ENCODE measurements at places on chromosomes 5 and 9.

DNA sequence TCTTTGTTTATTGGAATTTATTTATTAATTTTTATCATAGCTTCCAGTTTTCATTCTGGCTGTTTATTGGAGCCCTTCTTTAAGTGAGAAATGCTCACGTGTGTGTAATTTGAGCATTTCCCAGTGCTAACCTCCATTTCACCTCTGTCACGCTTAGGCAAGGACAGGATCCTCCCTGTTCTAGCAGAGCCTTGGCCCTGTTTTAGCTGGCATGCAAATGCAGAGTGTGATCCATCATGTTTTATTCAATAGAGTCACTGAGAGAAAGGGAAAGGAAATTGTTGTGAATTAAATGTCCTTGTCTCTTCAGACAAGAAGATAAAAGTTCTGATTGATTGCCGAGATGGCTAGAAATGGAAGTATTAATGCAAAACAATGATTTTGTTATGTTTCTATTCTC lies 137.3 kb upstream of the ACO1 start:
- DNase-seq = peak; percentile 2

DNA sequence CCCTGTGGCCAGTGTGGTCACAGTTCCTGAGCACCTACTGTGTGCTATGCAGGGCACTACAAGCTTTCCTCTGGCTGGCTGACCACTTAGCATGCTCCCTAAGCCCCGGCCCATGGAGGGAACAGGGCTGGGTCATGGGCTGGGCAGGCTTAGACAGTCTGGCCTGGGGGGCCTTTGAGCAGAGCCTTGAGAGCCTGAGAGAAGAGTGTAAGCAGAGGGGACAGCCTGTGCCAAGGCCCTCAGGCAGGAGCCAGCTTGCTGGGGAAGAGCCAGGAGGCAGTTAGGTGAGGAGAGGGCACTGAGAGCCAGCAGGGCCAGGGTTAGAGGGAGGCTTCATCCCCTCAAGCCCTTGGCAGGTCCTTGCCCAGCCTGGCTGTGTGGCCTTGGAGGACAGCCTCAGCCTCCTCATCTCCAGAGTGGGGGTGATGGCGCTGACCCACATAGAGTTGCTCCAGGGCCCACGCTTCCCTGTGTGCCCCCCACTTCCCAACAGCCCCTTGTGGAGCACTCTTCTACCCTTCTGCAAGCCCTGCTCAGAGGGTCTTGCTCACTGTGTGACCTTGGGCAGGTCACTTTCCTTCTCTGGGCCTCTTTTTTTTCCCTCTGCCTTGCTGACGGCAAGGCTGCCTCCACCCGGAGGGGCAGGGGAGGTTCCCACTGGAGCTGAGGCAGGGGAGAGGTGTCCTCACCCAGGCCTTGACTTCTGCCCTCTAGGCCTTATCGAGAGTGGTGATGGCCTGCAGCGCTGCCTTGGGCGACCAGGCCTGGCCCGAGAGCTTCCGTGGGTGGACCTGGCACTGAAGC lies 107.1 kb downstream of the PHF2 start:
- DNase-seq = no peak

DNA sequence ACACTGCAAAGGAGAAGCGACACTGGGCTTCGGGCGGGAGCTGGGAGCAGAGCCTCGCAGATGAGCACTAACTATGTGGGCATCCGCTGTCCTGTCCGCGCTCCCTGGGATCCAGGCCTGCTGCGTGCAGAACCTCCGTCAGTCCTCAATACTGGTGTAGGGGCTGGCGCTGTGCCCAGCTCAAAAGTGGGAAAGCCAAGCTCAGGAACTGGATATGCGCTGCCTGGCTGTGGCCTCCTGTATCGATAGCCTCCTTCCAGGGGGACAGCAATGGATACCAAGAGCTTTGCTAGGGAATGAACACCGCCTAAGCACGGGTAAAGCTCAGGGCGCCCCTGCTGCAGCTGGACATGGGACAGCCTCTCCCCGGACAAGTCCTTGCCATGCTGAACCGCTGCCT lies 270.4 kb downstream of the NSG2 start:
- DNase-seq = no peak

- DNase-seq = no peak
These were observed 85.3 kb downstream of the PRLR start for GRCh38 chr5:35145012-35145411.

DNA sequence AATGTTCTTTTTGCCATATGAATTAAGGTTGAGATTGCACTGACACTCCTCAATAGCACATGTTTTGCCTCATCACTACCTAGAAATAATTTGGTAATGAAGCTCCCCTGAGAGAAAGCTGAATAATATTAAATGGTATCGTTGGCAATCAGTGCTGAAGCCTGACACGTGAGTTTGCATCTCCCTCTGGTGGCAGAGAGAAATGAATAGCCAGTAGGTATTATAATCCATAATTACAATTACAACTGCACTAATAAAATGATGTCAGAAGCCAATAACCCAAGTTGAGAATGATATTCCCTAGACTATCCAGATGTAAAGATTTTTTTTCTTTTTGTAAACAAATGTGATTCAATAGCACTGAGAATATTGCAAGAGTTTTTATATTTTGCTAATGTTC lies 700.3 kb downstream of the PTPRD start:
- no peak for DNase-seq

DNA sequence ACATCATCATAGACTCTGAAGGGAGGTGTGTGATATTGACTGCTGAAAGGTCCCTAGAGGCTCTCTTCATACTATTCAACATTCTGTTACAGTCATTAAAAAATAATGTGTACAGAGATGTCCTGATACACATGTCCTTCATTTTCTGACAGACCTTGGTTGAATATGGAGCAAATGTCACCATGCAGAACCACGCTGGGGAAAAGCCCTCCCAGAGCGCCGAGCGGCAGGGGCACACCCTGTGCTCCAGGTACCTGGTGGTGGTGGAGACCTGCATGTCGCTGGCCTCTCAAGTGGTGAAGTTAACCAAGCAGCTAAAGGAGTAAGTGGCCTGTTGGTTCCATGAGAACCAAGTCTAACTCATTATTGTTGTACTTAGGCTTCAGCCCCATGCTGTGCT lies 132.4 kb downstream of the SNCAIP start:
- DNase-seq = no peak

- DNase-seq = peak; percentile 14
These were observed 30.6 kb upstream of the IL33 start for GRCh38 chr9:6184749-6185645.

GRCh38 chr5:150636391-150637244 lies 3.8 kb upstream of the SYNPO start:
- DNase-seq = no peak

DNA sequence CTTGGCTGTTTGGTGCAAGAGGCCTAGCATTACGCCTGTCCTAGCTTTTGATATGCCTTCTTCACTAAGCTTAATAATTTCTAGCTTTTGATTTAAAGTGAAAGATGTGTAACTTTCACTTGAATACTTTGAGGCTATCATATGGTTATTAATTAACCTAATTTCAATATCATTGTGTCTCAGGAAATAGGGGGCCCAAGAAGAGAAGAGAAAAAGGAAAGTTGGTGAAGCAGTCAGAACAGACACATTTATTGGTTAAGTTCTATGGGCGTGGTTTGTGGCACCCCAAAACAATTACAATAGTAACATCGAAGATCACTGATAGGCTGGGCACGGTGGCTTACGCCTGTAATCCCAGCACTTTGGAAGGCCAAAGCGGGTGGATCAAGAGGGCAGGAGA lies 40.9 kb upstream of the F2RL2 start:
- no peak for DNase-seq

GRCh38 chr5:22057012-22057411 lies 796.1 kb downstream of the CDH12 start:
- DNase-seq = no peak

DNA sequence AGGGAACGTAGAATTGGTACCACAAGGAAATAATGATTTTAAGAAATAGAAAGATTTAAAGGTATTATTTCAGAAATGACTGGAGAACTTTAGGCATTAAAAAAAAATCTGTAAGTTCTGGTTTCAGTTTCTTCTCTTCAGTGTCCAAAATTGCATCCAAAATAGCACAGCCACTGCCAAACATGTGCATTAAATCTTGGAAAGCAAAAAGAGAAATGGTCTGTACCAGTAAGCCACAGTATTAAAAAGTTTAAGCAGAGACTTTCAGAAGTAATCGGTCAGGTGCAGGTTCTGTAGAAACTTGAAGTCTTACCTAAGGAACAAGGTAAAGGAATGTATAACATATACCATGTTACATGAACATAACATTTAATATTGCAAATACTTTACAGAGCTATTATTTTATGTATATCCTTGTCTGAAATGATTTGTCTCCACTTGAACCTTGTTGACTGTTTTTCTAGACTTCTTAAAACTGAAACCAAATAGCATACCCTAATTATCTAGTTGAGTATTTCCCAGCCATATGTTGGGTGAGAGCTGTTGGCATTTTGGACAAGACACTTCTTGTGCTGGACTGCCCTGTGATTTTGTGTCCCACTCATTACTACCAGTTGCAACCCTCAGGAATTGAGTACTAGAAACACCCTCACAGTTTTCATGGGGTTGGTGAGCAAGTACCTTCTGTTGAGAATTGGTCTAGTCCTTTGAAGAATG lies 32.1 kb downstream of the NIPBL start:
- peak; percentile 56 for DNase-seq

DNA sequence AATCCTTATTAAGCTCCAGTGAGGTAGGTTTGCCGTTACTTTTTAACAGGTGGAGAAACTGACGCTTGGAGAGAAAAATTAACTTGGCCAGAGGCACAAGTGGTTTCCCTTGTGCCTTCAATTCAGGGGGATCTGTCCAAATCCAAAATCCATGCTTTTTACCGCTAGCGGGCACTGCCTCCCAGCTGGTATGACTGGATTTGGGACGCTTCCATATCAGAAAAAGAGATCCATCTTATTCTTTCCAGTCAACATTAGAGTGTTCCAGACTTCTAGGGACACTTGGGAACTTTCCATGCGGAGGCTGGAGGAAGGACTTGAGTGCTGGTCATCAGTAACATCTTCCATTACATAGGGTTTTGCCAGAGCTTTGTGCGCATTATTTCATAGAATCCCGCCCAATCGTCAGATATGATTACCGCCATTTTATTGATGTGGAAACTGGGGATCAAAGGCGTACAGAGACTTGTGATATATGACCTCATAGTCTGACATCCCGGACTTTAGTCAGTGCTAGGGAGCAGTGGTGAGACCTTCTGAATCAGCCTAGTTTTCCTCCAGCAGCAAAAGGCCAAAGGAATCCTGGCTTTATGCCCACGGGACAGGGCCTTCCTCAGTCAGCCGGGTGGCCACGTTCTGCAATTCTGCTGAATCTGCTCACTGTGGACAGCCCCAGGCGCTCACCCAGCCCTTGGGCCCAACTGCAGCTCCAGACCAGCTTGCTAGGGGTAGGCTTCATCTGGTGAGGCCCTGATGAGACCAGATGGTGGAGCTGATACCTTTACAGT lies 1.1 kb upstream of the GNPDA1 start:
- DNase-seq = no peak

GRCh38 chr5:147555176-147555575 lies 45.3 kb upstream of the DPYSL3 start:
- DNase-seq = no peak

GRCh38 chr9:98010445-98010844 lies 27.3 kb downstream of the ANP32B start:
- DNase-seq = no peak

- DNase-seq = no peak
These were observed 85.3 kb downstream of the SLC38A9 start for GRCh38 chr5:55626790-55627189.

GRCh38 chr5:101943784-101944183 lies 352.3 kb downstream of the SLCO4C1 start:
- no peak for DNase-seq

GRCh38 chr5:173782671-173783101 lies 105.5 kb upstream of the CPEB4 start:
- no peak for DNase-seq

DNA sequence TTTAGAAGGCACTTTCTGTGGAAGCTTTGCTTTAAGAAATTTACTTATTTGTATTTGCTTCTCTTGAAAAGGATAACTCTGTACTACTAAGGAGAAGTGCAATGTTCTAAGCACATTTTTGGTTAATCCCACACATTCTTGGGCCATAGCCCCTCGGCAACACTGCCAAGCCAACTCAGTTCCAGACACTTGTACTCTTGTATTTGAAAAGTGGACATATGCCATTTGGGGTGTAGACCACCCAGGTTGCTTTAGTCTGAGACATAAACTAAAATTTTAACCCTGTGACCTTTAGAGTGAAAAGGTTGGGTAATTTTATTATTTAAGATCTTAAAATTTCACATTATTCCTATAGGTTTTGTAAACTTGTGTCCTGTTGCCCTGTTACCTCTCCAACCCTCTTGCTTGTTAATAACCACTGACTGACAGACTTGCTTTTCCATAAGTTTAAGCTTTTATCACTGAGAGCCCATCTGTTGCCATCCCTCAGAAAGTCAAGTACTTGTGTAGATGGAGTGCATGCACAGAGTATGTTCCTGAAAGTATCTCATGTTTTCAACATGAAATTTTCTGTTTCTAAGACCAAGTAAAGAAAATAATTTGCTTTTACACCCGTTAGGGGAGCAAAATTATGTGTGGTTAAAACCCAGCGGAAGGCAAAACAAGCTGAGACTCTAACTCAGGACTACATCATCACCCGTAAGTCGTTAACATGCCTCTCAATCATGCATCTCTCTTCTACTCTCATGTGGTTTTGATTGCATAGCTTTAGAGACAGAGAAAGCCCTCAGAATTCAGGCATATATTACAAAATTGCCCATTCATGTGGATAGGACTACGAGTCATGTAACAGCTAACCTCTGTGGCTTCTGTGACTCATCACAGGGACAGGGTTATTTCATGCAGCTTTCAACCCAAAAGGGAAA lies 117.3 kb downstream of the GDNF start:
- no peak for DNase-seq

DNA sequence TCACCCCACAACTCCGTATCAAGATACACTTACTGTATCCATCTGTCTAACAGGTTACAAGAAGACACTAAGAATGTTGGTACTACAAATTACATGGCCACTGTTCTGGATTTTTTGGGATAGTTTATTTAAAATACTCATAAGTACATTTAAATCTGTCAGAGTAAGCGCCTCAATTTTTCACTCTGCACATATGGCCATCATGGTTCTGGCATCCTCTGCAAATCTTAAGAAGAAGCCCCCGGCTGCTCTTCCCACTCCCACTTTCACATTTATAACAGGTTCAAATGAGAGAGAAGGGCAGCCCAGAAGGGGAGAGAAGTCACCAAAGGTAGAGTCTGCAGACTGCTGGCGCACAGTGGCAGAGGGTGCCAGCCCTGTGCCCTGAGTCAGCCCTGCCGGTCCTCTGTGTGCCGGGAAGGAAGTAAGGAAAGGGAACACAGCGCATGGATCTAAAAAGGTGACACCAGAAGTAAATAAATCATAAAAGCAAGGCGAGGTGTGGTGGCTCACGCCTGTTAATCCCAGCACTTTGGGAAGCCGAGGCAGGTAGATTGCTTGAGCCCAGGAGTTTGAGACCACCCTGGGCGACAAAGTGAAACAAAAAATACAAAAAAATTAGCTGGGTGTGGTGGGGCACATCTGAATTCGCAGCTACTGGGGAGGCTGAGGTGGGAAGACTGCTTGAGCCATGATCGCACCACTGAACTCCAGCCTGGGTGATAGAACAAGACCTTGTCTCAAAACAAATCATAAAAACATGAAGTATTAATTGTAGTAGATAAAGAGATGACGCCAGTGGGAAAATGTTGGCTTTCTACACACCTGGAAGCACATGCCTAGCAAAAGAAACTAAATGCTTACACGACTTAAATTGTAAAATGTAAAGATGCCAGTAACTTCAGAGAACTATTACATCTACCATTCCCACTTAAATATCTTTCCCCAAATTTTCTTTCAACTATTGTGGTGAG lies 30.0 kb downstream of the RNF130 start:
- no peak for DNase-seq

- no peak for DNase-seq
These were observed 171.0 kb downstream of the INSYN2B start for GRCh38 chr5:169809281-169809680.

- DNase-seq = no peak
These were observed 410.6 kb downstream of the RAB3C start for GRCh38 chr5:58993461-58993860.

Measured in muscle of arm (tissue), 14 donors.